Fibroblast of skin of back (primary cell): ENCODE measurements at places on chromosomes 11 and 22.

DNA sequence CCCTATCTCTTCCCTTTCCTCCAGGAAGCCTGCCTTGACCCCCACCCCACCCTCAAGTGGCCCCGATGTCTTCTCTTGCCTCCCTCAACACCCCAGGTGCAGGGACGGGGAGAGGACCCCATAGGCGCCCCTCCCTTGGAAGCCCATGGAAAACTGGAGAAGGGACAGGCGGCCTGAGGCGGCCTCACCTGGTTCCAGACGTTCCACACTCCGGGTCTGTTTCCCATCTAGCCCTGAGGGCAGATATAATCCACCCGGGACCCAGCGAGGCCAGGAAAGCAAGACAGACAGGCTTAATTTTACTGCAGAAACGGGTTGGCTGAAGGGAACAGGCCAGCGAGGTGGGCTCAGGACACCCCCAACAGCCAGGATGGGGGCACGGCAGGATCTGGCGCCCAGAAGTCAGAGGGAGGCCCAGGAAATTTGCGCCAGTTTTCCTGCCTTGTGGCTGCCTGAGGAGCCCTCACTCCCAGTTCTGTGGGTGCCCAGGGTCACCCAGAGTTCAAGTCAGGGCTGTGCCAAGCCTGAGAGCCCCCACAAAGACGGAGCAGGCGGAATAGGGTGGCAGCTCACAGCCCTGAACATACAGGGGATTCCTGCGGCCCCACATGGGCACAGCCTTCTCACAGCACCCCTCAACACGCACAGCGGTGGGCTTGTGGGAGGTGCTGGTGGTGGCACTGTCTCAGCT is 3.0 kb upstream of the SIGIRR start:
- no peak for DNase-seq

GRCh38 chr11:101288392-101288791 is 158.8 kb upstream of the PGR start:
- no peak for DNase-seq

GRCh38 chr11:121563900-121564822 is 111.4 kb upstream of the SORL1-AS1 start:
- DNase-seq = no peak

- DNase-seq = peak; percentile 94
Observed at GRCh38 chr11:130737866-130738431, 178.3 kb downstream of the SNX19 start.

- DNase-seq = no peak
Observed at GRCh38 chr22:46354176-46354992, 18.9 kb downstream of the TRMU start.

- peak; percentile 33 for DNase-seq
Observed at GRCh38 chr11:75938543-75938942, 123.5 kb downstream of the UVRAG start.

DNA sequence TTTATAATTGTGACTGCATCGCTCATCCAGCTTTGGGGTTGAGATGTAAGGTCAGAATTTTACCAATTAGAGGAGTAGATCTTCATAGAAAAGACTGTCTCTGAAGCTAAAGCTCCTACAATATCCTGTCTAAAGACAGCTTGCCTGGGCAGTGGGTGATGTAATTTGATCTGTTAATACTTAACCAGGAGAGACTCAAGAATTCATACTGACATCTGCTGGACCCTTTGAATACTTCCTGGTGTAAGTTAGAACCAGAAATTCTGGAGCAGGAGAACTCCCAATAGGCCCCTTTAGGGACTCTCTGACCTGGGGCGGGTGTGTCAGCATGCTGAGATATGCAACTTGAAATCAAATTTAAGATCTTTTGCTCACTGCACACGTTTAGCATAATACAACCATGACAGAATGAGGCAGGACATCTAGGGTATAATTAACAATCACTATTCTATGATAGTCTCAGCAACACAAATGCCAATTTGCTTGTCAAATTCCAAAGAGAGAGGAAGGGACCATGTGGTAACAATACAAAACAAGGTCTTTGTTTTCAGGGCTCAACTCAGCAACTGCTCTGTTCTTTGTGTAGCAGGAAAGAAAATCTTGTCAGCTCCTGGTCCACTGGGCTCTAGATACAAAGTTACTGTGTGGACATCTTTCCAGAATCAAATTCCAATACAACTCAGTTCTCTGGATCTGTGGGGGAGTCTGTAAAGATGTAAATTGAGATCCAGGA is 143.9 kb downstream of the INSC start:
- DNase-seq = peak; percentile 23

GRCh38 chr22:28398981-28399380 is 280.7 kb downstream of the TTC28 start:
- DNase-seq = no peak

GRCh38 chr11:8933931-8934330 is 1.2 kb upstream of the C11orf16 start:
- no peak for DNase-seq

GRCh38 chr22:37769056-37769455 is 38.7 kb upstream of the GCAT start:
- DNase-seq = no peak

DNA sequence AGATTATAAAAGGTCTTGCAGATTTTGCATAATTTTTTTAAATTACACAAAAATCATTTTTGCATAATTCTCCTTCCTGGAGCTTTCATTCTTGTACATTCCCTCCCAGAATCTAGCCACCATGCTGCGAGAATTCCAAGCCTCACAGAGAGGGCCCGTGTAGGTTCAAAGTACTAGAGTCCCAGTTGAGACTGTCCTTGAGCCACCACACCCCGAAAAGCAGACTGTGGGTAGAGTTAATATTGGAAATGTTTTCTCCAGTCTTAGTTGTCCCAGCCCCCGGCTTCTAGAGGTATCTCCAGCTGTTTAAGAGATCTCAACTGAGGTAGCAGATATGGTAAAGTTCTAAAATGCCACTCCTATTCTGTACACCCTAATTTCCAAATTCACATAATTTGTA is 407.3 kb upstream of the ANO3 start:
- DNase-seq = no peak

- DNase-seq = no peak
Observed at GRCh38 chr11:73019996-73020395, 122.1 kb downstream of the FCHSD2 start.

GRCh38 chr11:126487711-126488110 is 132.2 kb downstream of the ST3GAL4 start:
- no peak for DNase-seq

- no peak for DNase-seq
Observed at GRCh38 chr11:43542750-43543712, 137.5 kb upstream of the HSD17B12 start.

DNA sequence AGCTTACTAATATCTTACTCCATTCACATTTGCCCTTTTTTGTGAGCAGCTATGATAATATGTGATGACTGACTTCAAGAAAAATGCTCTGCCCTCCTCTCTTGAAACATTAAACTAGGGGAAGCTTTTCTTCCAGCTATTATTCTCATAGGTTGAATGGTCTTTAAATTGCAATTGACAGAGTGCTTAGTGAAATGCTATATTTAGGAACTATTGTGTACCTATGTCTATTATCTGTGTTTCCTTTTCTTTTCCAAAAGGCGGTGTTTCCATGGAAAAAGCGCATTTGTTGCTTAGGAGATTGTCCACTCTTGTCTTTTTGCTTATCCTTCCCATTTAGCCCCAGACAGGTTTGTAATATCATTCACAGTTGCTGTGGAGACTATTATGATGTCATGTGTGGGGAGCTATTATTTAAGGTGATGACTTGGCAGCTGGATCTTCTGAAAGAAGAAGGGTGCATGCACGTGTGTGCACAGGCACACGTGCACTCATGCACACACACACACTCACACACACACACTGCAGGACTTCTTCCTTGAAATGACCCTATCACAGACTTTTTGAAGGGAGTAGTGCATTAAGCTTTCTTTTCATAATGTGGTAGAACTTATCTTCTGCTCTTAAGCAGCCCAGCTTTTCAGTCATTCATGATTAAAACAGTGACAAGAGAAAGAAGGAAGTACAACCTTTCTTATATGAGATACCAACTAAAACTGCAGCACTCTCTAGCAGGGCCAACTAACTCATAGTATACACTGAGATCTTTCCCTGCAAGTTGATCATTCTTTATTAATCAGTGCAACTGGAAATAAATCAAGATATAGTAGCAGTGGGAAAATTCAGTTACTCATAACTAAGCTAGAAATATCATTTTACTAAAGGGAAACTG is 340.8 kb upstream of the MTNR1B start:
- peak; percentile 67 for DNase-seq

- DNase-seq = no peak
Observed at GRCh38 chr11:16936643-16937042, 77.6 kb downstream of the PLEKHA7 start.

- no peak for DNase-seq
Observed at GRCh38 chr11:62479631-62480201, 60.9 kb downstream of the SCGB1A1 start.

DNA sequence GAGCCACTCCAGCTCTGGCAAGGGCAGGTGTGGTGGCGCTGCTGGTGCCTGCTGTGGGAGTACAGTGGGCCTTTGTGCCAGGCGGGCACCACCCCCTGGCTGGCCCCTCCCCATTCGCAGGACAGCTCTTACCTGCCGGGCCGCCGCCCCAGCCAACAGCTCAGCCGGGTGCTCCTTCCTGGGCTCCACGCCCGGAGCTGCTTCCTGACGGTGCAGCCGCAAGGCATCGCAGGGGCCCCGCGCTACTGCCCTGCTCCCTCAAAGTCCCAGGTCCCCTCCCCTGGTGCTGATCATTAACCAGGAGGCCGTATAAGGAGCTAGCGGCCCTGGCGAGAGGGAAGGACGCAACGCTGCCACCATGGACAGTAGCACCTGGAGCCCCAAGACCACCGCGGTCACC is at the start of gene SLC5A1:
SLC5A1 (plus strand) TSS at position 338 of the 400 bp plus-strand sequence; CDS start at position 359, 21 bp downstream.
- no peak for DNase-seq

DNA sequence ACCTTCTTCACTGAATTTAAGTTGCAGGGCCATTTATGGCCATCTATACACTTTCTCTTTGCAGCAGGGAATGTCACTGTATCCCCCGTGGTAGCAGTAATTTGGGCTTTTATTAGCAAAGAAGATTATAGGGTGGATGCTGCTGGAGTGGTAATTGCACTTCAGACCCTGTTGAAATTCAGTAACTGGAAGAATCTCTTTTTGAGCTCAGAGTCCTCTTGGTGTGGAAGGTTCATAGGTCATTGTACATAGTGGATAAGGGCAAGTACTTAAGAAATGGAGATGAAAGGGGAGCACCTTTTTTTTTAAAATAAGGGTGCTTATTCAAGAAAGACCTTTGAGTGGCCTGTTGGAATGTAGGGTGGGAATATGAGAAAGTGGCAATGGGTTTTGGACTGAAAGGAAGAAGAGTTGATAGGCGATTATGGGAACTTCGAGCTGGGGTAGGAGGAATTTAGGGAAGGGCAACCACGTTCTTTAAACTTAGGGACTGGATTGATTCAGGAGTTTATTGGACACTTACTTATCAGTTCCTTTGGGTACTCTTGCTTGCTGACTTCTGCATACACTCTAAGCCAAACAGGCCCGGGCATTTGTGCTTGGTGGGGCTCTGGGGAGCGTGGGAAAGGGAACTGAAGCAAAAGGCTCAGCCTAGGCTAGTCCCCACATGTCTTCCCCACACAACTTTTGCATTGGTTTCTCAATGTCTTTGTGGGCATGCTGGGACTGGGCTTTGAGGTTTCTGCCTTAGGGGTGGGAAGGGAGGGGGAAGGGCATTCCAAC is 26.5 kb downstream of the CTNND1 start:
- no peak for DNase-seq

DNA sequence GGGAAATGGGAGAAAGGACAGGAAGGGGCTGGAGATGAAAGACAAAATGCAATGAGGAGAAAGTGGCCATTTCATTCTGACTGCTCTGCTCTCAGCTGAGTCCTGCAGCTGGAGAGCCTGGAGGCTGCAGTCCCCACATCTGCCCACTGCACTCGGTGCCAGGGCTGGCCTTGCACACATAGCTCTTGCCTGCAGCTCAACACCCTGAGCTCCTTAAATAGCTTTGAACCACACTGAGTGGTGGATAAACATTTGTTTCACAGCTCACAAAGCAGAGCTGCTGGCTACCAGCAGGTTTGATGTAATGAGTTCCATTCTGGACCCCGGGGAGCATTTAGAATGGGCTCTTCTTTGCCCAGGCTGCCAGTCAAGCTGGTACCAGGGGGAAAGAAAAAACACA is 426.1 kb upstream of the CADM1 start:
- no peak for DNase-seq

DNA sequence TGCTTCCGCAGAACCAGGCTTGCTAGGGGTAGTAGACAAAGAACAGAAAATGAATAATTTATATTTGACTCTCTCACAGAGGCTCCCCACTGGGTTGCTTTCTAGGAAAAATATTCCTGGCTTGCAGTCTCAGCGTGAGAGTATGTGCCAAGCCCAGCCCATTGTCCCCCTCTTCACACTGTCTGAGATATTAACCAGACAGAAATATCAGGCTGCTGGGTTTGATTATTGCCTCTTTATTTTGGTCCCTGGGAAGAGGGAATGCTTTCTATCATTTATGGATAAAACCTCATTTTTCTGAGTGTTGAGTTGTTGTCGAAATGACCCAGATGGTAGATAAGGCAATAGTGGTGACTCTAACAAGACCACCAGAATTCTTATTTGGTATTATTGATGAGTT is 367.9 kb downstream of the METTL15 start:
- DNase-seq = peak; percentile 58

GRCh38 chr22:49730656-49731055 is 97.0 kb downstream of the BRD1 start:
- no peak for DNase-seq

DNA sequence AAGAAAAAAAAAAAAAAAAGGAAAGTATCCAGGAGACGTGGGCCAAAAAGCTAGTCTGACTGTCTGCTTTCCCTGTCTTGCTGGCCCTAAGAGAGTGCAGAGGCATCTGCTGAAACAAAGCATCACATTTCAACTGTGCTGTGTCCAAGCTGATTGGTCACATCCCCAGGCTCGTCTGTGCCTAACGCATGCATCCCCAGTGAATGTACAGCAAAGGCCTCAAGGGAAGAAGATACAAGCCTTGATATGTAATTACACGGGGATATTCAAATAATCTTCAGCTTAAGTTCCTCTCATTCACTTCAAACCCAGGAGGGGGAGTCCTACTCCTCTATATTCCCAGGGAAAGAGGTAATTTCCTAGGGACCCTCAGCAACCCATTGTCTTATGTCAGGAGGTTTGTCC is 5.4 kb upstream of the SORL1 start:
- peak; percentile 34 for DNase-seq

- DNase-seq = no peak
Observed at GRCh38 chr11:133576351-133576750, 44.0 kb upstream of the OPCML start.

GRCh38 chr11:34502949-34503348 is 10.6 kb downstream of the ELF5 start:
- DNase-seq = no peak

GRCh38 chr11:112485280-112485679 is 224.6 kb upstream of the PLET1 start:
- DNase-seq = no peak

DNA sequence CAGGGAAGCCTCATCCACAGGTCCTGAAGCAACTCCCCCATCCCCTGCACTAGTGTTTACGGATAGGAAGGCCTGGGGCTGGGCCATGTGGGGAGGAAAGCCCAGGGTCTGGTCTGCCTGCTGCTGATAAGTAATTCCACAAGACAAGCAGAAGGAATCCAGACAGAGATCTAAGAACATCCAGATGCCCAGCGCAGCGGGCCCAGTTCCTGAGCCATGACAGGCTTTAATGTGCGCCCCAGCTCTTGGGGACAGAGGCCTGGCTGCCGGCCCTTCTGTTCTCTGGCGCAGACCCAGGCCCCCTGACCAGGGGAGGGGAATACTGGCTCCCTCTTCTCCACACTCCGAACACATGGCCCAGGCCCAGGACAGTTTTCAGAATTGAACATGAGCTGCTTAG is 28.8 kb upstream of the ETS1 start:
- DNase-seq = no peak

GRCh38 chr22:16563555-16564520 is 28.8 kb downstream of the CCT8L2 start:
- DNase-seq = no peak

- no peak for DNase-seq
Observed at GRCh38 chr11:66789097-66789890, 53.9 kb upstream of the RCE1 start.
